ENCODE measurements at places on chromosomes 3 and 15.

DNA sequence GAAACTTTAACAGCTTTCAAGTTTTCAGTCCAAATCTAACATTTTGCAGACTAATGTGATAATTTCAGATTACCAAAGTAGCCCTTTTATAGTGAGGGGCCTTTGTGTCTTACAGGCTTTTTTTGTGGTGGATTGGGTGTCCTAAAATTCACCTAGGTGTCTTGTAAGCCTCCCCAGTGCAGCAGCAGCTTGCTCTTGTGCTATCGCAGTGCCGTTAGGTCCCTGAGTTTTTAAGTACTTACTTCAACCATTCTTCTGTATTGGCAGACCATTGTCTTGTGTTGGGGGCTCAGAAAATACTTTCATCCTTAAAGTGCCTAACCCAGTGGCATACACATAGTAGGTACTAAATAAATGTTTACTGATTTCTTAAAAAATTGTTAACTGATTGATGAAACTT, 2.1 kb downstream of the PDE8A start:
- no peak for DNase-seq

DNA sequence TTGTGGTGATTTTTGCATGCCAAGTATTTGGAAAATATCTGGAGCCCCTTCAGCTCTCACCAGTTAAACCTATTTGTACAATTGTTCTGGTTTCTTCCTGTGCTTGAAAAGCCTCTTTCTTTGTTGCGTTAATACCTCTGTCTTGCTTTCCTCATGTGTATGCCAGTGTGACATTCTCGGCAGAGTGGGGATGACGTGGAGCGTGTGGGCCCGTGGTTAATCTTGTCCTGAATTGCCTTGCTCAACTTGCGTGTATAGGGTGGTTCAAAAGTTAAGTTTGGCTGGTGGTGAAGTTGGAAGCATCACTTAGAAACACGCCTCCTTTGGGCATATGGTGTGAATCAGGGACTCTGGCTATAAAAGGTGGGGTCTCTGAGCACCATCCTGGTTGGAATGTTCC, 67.1 kb downstream of the IGF1R start:
- DNase-seq, result no peak

DNA sequence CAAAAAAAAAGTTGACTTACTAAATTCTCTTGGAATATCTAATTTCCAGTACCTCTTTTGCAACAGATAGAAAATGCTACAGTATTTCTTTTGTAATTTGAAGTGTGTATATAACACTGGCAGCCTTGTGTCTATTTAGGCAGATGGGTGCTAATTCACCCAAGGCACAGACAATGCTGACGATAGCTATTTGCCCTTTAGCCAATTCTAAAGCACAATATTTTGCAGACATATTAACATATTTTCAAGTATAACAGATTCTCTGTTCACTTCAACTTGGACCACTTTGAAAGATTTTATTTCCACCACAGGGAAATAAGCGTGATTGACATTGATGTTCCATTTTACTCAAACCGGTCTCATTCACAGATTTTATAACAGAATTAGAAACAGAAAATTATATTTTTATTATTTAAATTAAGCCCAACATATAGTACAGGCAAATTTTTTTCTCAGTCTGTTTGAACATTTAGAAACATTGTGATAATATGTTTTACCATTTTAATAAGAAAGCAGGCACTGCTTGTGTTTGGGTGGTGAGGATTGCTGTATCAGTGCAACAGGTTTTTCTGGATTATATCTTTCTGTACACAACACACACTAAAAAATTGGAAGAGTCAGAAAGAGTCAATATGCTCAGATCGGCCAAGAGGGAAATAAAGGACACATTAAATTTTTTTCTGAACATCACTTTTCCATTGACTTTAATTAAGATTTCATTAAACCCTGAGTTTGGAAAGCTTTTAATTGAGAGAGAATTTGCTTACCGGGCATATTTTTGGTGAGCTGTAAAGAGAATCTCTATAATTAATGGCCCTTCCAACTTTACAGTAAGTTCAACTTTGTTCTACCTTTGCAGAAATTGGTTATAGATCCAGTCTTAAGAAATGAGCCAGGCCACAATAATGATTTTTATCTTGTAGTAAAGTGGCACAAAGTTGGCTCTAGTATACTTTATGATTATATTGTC, 327.3 kb upstream of the NR2F2 start:
- no peak for DNase-seq

DNA sequence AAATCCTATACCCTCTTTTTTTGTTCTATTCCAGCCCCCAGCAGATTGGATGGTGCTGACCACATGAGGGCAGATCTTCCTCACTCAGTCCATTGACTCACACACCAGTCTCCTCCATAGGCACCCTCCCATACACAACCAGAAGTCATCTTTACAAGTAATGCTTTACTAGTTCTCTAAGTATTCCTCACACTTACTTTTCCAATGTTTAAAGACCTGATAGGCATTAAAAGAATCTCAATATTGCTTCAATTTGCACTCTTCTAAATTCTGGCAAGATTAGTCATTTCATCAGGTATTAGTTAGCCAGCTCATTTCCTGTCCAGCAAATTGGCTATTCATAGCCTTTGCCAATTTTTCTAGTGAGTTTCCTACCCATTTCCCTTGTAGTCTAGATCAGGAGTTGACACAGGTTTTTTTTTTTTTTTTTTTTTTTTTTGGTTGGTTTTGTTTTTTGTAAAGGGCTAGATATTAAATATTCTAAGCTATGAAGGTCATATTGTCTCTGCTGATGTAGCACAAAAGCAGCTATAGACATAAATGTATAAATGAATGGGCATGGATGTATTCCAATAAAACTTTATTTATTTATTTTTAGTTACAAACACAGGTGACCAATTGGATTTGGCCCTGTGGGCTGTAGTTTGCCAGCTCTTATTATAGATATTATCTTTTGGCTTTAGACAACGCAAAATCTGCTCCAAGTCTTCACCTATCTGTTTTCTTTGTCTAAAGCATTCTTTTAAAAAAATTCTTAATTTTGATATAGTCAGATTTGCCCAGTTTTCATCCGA, 76.1 kb downstream of the ABHD5 start:
- no peak for DNase-seq

GRCh38 chr3:136074546-136075170, 109.1 kb downstream of the PPP2R3A start:
- no peak for DNase-seq

DNA sequence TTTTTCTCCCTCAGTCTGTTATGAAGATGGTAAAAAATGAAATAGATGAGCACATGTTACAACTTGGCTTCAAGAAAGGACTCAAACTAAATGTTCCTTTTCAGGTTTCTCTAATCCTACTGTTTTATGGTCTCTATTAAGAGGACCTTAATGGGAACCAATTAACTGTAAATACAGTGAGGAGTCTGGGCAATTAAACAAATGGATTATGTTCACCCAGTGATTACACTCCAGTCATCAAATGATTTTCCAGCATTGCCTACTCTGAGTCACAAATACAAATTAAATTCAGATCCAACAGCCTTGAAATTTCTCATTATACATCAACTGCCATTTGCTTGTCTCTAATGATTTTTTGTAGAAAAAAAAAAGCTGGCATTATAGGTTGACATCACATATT, 129.2 kb downstream of the NEK10 start:
- DNase-seq, result no peak

DNA sequence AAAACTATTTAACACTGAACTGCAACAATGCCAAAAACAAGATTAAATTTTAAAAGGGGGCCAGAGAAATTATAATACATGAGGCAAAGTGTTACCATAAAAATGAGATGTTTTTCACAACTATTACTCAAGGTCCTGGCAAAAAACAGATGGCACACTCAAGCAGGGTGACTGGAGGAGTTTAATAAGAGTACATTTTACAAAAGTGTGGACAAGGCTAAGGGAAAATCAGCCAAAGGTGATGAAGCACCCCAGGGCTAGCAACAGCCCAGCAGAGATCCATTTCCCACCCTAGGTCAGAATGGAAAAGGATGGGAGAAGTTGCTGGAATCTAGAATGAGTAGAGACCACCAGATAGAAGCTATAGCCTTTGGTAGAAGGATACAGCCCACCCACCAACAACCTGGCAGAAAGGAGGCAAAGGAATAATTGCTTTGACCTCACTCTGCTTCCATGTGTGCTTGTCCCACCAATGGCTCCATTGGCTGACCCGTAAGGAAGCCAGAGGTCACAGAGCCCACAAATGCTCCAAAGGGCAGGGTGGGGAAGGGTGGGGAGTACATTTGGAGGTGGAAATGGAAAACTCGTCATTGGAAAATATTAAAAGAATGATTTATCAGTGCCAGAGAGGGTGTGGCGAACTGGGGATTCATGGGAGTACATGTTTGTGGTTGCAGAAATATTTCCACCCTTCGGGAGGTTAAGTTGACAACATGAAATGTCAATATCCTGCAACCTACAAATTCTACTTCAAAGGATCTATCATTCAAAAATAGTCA, 161.0 kb upstream of the UBE2E2 start:
- no peak for DNase-seq
